OCI-LY7 (cell line): ENCODE measurements at places on chromosomes 16 and 17.

DNA sequence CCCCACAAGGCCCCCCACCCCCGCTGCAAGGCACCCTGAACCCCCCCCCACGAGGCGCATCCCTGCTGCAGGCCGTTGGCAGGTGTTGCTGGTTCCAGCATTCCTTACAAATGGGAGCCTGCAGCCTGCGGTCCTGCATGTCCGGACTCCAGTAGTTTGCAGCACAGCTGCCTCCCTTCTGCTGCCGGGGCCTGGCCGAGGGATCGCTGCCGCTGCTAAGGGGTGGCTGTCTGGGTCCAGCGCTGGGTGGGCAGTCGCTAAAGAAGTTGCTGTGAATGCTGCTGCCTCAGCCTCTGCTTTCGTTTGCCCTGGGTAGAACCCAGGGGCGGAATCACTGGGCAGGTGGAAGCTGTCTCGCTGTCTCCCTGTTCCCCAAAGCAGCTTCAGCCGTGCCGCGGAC, 11.8 kb downstream of the UTS2R start:
- no peak for DNase-seq

- no peak for DNase-seq
These were observed at the start of gene KRT9 for GRCh38 chr17:41571561-41572434. TSS of gene KRT9 (minus strand) at chr17:41572059. CDS start at chr17:41571992, 67 bp downstream.

DNA sequence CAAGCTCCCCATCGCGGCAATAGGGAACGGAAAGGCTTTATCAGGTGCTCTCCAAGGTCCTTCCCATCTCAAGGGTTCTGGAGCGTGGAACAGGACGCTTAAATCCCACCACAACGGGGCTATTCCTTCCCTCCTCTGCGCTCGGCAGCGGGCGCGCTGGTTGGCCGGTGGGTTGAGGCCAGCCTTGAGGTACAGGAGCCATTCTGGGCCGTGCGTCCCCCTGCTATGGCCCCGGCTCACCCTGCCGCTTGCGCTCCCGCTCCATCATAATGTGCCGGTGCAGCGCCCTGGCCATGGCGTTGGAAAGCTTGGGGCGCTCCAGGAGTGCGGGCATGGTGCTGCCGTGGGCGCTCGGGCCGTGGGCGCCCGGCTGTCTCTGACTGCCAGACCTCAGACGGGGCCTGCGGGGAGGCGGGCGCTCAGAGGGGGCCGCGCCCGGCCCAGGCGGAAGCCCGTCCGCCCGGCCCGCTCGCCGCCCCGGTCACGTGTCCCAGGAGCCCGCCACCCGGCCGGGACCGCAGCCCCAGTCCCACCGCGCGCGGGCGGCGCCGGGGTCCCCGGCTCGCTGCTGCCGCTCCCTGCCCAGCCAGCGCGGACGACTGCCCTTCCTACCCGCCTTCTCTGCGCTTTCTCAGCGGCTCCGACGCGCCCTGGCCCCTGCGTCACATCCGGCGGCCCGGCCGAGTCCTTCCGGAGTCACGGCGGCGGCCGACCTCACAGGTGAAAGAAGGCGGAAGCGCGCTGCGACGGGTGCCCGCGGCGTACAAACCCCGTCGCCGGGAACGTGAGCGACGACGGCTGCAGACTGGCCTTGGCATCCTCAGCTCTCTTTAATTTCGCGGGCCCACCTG, at the start of gene GPS2:
TSS of gene GPS2 (minus strand) at position 642 of the 851 bp plus-strand sequence. CDS start at position 334, 308 bp downstream.
- peak; percentile 91 for DNase-seq

DNA sequence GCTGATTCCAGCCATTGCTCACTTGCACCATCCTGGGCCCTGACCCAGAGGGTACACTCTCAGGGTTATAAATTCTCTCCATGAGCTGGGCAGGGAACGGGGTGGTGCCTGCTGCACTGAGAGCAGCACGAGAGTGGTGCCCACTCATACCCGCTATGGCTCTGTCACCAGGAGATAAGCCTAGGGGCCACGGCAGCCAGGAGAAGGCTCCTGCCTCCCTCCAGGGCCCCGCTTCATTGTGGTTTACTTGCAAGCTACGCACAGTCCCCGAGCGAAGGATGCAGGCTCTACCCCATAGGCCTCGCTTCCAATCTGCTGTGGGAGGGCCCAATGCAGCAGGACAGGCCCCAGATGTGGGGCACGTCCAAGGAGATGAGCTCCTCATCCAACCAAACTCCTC, 48.5 kb downstream of the VAC14 start:
- DNase-seq, result no peak
